ENCODE measurements at places on chromosomes 7 and 10.

DNA sequence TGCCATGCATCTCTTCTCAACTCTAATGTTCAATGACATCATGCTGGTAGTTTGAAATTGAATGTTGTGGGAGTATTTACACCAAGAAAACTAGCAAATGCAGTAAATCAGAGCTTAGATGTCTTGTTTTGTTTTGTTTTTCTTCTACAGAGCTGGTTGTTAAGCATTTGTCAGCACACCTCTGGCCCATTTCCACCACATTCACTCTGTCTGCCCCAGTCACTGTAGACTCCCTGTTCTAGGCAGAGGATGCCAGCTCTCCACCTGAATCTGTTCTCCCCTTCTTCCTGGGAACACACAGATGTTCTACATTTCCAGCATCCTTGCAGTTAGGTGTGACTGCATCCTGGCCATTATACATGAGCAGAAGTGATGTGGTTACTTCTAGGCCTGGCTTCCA, 4.1 kb upstream of the ARHGAP22 start:
- DNase-seq = no peak

DNA sequence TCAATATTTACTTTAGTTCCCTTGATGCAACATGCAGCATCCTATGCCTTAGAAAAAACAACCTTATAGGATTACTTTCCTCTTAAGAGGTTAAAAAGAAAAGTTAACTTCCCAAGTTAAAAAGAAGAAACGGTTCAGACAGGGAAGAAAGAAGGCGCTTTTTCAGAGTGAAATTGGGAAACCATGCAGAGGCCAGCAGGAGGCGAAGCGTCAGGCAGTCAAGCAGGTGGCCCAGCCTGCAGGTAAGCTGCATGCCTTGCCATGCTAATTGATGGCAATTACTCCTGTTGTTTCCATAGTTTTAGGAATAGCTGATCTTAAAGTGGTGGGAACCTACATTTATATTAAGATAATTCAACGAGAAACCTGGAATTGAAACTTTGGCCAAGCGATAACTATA, 302.6 kb upstream of the SP4 start:
- DNase-seq = no peak

- DNase-seq = no peak
Observed at GRCh38 chr10:3622427-3622826, 162.6 kb downstream of the KLF6 start.

- DNase-seq = no peak
Observed at GRCh38 chr7:50508471-50508943, 56.7 kb downstream of the DDC start.

GRCh38 chr7:46283852-46284251, 362.8 kb upstream of the IGFBP3 start:
- no peak for DNase-seq

- DNase-seq = no peak
Observed at GRCh38 chr7:45082831-45083331, 5.9 kb downstream of the NACAD start.

DNA sequence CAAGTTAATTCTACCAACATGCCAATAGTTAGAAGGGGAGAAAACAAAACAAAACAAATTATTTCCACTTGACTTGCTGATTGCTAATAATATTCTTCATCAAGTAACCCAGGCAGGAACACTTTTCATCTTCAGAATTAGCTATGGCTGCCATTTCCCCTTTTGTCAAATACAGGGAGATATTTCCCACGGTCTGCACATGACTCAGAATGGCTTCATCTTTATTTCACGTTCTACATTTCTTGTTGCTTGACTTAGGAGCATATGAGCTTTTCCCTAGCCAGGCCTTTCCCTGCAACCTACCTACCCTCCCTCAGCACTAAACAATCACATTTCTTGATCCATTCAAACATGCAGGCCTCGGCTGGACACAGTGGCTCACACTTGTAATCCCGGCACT, 6.5 kb downstream of the CPVL start:
- no peak for DNase-seq
